ENCODE measurements at places on chromosomes 1 and 21.
A peak's percentile ranks its signal among the peaks of the same experiment; 100 is the strongest.

DNA sequence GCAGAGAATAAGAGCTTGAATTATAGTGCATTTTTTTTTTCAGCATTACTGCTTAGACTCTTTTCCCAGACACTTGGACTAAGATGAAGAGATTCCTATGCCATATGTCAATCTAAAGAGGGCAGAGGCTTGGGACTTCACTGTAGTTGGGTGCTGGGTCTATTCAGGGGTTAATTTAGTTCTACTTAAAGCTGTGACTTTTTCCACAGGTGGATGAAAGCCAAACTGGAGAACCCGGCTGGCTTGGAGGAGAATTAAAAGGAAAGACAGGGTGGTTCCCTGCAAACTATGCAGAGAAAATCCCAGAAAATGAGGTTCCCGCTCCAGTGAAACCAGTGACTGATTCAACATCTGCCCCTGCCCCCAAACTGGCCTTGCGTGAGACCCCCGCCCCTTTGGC is 104.8 kb downstream of the ATP5PO start:
- DNase-seq: no peak

DNA sequence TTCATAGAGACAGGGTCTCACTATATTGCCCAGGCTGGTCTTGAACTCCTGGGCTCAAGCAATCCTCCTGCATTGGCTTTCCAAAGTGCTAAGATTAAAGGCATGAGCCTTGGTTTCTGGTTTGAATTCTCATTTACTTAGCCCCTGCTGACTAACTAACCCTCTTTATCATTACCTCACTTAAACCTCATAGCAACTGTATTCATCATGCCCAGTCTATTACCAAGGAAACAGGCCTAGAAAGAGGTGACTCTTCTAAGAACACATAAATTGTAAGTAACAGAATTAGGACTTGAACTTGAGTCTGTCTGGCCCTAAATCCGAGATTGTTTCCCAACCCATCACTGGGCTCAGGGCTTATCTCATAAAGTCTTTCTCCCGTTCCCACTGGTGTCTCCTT is 44.2 kb downstream of the TMEM53 start:
- DNase-seq: no peak

DNA sequence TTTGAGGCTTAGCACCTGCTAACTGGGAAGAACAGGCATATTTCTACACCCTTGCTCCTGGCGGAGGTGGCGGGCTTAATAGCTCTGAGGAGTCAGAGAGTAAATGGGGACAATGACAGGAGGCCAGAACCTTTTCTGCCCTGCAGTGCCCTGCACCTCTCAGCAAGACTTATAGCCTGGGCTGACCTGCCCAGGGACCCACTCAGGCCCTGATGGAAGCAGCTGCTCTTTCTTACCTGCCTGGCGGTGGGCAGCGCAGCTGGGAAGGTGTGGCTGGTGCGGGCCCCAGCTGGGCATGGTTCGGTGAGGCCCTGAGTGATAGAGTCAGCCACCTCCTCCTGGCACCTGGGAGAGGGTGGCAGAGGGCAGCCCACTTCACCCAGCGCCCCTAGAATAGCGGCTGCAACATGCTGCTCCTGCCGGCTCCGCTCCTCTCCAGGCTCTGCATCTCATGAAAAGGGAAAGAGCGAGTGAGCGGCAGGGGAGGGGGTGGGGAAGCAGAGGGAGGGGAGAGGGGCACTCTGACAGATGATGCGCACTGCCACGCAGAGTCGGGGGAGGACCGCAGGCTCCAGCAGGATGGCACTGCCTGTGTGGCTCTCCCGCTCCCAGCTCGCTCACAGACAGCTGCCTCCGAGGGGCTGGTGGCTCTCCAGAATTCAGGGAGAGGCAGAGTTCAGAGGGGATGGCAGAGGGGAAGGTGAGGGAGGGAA is at the start of gene RGS8:
Gene RGS8, minus strand, starts transcription at position 472 of the 713 bp plus-strand sequence. CDS start 14,938 bp downstream, outside the sequence.
- no peak for DNase-seq

GRCh38 chr1:173015629-173016028 is 35.1 kb downstream of the TNFSF18 start:
- DNase-seq: no peak

GRCh38 chr1:102776071-102776470 is 332.3 kb downstream of the COL11A1 start:
- no peak for DNase-seq

GRCh38 chr1:182962554-182963115 is 9.7 kb upstream of the SHCBP1L start:
- DNase-seq: peak; percentile 85

DNA sequence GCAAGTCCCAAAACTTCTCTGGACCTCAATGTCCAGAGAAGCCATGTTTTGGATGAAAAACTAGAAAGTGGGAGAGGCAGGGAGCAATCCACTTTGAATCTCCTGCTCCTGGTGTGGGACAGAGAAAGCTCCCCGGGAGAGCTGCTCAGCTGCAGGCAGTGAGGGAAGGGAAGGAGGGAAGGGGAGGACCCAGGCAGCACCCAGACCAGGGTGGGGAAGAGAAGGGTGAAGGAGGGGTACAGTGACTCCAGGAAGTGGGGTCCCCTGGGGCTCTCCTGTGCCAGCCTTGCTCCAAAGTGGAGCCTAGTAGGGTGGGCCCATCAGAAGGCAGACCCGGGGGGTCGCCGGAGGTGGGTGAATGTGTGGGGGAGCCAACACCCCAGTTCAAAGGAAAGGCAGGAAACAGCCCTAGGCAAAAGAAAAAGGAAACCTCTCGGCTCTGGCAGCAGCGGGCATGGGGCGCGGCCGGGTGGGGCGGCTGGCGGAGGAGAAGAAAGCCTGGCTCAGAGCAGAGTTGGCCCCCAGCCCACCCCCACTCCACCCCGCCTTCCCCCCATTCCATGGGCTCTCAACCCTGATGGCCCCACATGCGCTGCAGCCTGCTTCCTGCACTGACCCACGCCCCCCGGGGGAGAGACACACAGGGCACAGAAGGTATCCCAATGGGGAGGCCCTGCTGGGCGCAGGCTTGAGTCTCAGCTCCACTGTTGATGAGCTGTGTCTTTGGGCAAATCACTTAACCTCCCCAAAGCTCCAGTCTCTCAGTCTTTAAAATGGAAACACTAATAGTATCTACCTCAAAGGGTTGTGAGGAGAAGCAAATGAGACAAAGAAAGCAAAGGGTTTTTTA is 5.7 kb downstream of the LGR6 start:
- no peak for DNase-seq

- DNase-seq: no peak
Observed at GRCh38 chr1:47751996-47752451, 245.2 kb downstream of the TRABD2B start.

- peak; percentile 67 for DNase-seq
Observed at GRCh38 chr1:56584910-56585528, 5.7 kb upstream of the PLPP3 start.

DNA sequence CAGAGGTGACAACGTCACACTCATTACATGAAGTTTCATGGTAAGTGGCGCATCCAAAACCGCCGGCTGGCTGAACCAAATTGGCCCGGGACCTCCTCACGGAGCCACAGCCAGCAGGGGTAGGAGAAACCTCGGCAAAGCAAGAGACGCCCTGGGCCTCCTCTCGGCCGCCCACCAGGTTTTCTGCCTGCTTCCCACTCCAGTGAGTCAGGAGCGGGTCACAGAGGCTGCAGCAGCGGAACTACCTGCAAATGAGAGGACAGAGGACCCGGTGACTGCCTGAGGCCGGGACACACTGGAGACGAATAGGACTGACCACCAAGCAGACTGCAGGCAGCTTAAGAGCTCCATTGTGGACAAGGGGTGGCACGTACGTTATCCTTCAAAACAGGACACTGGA is 55.0 kb downstream of the MEGF6 start:
- no peak for DNase-seq

DNA sequence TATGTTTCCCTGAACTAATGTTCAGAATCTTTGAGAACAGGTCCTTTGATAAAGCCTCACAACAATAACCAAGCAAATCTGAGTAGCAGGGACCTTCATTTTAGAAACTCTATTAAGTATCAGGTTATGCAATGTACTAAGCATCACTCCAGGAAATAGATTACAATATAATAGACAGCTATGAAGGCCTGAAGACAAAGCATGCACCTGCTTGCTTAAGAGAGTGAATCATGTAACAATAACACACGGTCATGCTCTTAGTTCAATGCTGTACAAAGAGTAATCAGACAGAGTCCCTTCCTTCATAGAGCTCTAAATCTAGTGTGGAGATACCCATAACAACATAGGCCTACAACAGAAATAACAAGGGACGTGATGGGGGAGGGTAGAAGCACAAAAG is 8.1 kb upstream of the CMPK1 start:
- DNase-seq: no peak

DNA sequence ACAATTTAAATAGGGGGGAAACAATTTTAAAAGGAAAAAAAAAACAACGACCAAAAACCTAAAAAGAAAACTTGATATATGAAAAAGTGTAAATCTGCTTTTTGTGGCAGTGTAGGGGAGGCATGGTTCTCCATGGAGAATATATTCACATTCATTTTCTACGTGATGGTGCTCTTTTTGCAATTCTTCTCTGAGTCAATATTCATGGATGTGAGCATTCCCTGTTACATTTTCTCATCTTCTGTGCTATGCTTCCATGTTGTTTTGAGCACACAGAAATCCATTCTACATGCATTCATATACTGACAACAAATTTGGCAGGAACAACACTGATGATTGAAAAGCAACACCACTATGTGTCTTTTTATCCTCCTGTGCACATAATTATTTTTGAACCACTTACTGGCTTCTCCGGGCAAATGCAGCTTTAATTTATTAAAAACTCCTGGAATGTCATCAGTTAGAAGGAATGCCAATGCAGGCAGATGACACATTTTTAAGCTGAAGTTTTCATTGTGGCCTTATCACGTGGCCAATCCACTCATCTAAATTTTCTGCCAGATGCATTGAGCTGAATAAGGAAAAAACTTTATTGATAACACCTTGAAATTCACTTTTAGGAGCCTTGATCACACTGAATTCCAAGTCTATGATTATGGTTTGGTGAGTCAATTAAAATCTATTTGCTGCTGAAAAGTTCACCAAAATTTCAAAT is 590.6 kb downstream of the NUF2 start:
- DNase-seq: no peak

DNA sequence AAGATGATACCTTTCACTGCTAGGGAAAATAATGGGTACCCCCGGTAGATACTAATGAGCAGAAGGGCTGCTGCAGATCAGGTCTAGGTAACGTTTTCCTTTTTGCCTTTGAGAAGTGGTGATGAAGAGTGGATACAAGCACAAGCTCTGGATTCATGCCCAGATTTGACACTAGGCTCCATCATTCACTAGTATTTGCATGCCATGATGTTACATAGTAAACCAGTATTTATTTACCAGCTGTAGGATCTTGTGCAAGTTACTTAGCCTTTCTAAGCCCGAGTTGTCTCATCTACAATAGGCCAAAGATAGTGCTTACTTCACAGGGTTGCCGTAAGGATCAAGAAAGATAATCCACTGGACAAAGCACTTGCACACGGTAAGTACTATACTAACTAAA is 14.2 kb downstream of the PTPN14 start:
- no peak for DNase-seq

DNA sequence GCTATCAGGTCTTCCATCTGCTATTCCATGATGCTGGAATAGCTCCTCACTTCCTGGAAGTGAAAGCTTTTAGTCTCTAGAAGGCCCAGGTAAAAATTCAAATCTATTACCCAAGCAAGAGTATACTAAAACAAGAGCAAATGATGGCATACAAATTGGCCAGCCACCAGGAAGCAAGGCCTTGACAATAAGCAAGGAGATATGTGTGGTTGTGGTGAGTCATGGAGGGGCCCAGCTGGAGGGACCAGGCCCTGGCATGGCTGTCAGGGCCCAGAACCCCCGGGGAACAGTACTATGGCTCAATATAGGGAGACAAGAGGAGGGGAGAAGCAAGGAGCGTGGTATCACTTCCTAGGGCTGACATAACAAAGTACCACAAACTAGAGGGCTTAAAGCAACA is 358.7 kb downstream of the RRAGC start:
- DNase-seq: no peak

- DNase-seq: no peak
Observed at GRCh38 chr1:209132736-209133467, 450.6 kb upstream of the CAMK1G start.

GRCh38 chr1:114712977-114713376 is 3.6 kb downstream of the NRAS start:
- DNase-seq: no peak

GRCh38 chr1:162536511-162536910 is 25.0 kb upstream of the UAP1 start:
- DNase-seq: no peak

DNA sequence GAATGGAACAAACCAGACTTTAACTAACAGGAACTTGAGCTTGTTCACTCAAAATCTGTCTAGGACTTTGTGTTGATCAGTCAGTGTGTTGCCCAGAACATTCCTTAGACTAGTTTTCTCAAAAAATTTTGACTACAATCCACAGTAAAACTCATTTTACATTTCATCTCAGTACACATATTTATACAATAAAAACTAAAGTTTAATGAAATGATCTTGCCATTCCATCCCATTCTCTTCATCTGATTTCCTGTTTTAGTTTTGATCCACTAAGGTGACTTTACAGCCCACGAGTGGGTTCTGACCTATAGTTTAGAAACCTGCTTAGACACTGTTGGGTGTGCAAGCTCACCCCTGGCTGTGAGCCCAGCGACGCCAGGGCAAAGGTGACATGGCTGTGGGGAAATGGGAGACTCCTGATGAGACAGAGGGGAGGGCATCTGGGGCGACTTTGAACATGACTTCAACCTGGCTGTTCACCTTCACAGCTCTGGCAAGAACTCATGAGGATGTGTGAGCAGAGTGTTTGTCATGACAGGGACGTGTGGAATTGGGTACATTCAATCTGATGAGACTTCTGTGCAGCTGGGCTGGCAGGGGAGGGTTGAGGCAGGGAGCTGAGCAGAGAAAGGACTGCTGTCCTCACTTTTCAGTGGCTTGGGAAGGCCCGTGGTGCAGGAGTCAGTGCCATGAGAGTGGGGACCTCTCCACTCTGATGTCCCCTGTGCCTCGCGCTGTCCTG is 40.6 kb downstream of the LHX4 start:
- DNase-seq: no peak

DNA sequence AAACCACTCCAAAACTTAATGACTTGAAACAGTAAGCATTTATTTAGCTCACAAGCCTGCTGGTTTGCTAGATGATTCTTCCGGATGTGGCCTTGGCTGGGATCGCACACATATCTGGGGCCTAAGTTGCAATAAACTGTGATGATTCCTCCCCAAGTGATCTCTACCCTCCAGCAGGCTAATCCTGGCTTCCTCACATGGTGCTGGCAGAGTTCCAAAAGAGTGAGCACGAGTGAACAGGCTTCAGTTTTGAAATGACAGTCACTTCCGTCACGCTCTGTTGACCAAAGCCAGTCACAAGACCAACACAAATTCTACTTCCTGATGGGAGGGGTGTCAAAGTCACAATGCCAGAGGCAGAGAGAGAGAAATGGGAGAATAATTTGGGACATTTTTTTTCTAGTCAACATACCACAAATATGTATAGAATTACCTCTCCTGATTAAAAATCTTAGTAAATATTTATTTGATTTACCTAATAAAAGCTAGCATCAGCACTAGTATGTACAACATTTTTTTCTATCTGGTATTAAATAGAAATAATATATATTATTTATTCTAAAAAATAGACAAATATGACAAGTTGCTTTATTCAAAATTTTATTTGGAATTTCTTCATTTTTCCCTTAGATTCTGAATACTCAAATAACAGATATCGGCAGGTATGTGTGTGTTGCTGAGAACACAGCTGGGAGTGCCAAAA is 292.7 kb downstream of the TPR start:
- peak; percentile 95 for DNase-seq

Measured in H4 (cell line).